ENCODE measurements at places on chromosomes 2 and 18.

GRCh38 chr18:22344908-22345670 lies 72.6 kb downstream of the CTAGE1 start:
- no peak for DNase-seq

DNA sequence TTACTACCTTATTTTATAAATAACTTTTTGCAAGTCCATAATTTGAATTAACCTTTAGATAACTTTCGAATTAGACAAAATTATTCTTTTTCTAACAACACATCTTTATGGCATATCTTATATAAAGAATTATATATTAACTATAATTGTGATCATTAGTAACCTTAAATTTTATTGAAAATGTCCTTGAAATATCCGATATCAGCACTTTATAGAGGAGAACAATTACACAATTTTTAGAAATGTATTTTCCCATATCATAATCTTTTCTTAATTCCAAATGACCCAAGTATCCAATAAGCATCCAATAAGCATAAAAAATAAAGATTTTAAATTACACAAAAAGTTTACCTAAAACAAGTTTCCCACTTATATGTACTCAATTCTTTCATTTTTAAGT lies 7.3 kb upstream of the GCC2 start:
- no peak for DNase-seq

GRCh38 chr18:5961097-5961827 lies 65.9 kb upstream of the TMEM200C start:
- no peak for DNase-seq

DNA sequence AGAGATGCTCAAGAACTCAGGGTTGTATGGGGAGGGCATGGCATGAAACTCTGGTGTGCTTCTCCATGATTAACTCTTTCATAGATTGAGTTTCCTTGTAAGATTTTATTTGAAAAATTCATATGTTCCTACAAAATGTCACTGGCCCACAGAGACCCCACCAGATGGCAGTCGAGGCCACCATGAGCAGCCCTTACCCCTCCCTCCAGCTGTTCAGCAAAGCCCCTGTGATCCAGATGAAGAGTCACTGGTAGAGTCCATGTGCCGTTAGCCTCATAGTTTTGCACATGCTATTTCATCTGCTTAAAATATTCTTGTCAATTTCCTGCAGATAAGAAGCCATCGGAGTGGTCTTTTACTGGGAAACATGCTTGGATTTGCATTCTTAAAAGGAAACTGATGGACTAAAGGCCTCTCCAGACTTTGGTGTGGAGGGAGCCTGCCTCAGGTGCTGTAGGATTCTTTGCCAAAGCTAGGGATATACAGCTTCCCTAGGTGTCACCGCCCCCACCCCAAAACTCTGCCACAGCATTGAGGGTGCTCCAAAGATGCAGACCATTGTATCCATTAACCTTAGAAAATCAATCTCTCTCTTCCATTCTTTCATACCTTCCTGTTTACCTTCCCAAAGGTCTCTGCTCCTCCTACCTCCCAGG lies 18.8 kb downstream of the ZNF385B start:
- no peak for DNase-seq
